ENCODE measurements at places on chromosomes 1 and 21.

GRCh38 chr1:213221209-213221608 is 170.2 kb downstream of the RPS6KC1 start:
- DNase-seq: no peak

DNA sequence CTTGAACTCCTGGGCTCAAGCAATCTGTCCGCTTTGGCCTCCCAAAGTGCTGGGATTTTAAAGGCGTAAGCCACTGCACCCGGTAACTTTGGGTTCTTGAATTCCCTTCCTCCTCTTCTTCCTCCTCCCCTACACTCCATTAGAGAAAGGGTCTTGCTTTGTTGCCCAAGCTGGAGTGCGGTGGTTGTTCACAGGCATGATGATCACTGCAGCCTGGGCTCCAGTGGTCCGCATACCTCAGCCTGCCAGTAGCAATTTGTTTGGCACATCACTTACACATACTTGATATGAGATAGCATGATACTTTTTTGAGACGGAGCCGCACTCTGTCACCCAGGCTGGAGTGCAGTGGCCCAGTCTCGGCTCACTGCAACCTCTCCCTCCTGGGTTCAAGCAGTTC is 2.2 kb downstream of the DEGS1 start:
- no peak for DNase-seq

DNA sequence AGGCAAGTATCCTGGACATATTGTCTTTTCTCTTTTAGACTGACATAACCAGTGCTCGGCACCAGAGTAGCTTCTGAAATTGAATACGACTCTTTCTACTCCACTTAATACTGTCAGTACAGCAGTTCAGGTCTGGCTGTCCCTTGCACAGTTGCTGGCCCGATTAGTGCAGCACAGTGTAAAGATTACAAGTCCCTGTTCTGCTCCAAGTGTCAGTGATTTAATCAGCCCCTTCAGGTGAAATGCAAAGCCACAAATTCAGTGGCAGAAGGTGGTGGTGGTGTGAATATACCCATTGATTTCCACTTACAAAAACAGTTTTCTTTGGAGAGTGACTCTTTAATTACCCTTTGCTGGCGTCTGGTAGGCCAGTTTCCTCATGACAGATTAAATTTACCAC is 545.4 kb downstream of the ADGRL2 start:
- no peak for DNase-seq

DNA sequence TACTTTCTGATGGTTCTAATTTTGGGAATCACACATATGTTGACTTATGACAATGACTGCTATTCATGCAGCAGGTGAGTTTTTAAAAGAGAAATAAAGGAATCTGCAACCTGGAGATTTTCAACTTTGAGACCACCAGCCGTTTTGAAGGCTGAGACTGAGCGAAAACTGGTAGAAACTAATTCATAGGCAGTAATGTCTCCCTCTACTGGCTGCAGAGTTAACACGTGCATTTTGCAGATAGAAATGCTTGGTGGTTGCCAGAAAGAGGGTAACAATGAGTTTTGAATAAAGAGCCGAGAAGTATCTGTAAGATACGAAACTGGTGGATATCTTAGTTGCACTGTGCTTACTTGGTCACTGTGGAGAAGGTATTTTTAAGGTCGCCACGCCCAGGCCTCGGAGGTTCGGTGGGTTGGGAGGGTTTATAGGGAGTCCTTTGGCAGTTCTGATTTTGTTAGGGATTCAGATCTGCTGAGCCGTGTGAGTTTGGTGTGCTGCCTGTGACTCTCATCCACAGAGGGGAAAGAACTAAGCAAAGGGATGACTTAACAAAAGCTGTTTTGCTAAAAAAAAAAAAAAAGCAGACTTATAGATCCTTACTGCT is 83.0 kb downstream of the RYR2 start:
- peak; percentile 1 for DNase-seq

- DNase-seq: peak; percentile 89
These were observed 9.0 kb downstream of the SLC9A1 start for GRCh38 chr1:27145934-27146354.

DNA sequence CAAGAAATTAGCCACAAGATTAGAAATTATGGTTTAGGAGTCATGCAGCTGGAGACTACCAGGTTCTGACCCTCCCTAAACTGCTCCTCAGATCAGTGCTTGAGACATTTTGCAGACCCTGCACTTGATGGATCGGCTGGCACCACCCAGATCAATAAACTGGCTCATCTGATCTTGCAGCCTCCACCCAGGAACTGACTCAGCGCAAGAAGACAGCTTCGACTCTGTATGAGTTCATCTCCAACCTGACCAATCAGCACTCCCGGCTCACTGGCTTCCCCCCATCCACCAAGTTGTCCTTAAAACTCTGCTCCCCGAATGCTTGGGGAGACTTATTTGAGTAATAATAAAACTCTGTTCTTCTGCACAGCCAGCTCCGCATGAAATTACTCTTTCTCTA is 40.0 kb downstream of the L1TD1 start:
- peak; percentile 59 for DNase-seq

GRCh38 chr1:231338270-231339128 is at the start of gene SPRTN:
Gene SPRTN (plus strand): TSS chr1:231338293. CDS start chr1:231338384, 91 bp downstream.
- DNase-seq: peak; percentile 12

GRCh38 chr1:107009281-107009680 is 47.2 kb upstream of the PRMT6 start:
- no peak for DNase-seq

GRCh38 chr1:245986404-245987218 is 520.5 kb downstream of the SMYD3 start:
- DNase-seq: peak; percentile 80

DNA sequence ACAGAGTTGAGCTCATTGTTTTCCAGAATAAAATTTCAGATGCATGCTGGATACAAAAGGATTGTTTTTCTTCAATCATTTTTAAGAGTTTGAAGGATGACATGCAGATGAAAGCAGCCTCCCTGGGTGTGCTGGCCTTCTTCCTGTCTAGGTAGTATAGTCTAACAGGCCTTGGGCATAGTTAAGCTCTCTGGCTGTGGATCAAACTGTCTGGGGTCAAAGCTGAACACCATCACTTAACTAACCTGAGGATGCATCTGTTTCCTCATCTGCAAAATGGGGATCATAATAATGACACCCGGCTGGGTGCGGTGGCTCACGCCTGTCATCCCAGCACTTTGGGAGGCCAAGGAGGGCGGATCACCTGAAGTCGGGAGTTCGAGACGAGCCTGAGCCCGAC is 6.0 kb upstream of the TIE1 start:
- no peak for DNase-seq

GRCh38 chr1:101257500-101258325 is 20.9 kb downstream of the S1PR1 start:
- DNase-seq: peak; percentile 58

- DNase-seq: no peak
These were observed 120.7 kb downstream of the LMX1A start for GRCh38 chr1:165235777-165236291.

DNA sequence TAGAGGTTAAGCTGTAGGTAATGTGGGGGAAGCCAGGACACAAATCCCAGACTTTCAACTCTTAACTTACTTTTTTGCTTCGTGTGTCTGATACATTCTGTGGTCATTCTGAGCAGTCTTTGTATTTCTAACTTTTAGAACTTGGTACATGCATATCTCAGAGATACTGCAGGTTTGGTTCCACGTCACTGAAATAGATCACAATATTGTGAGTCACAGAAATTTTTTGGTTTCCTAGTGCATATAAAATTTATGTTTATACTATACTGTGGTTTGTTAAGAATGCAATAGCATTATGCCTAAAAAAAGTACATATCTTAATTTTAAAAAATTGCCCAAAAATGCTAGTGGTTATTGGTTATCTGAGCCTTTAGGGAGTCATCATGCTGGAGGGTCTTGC is 3.2 kb downstream of the URB2 start:
- peak; percentile 70 for DNase-seq

DNA sequence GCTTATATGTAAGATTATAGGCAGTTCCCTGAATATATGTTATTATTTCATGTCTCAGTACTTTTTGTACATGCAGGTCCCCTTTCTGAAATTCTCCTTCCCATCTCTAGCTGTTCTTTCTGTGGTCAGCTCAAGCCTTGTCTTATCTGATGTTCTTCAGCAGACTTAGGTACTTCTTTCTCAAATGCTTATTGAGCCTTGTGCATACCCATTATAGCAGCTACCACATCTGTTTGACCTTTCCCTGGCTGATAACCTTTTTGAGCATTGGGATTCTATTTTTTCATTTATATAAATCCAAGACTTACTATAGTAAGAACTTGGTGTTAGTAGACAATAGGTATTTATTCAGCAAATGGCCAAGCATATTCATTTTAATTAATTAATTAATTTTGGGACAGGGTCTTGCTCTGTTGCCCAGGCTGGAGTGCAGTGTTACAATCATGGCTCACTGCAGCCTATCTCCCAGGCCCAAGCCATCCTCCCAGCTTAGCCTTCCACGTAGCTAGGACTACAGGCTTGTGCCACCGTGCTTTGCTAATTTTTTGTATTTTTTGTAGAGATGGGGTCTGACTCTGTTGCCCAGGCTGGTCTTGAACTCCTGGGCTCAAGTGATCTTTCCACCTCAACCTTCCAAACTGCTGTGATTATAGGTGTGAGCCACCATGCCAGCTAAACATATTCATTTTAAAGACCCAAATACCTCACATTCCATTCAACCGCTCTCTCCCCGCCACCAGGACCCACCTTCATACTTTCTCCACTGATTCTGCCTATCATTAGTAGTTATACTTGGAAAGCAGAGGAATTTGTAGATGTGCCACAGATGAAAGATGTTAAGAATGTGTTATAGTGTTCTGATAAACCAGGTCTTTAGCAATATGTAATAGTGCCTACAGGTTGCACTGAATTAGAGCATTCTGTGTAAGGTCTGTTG is 16.7 kb downstream of the TIPRL start:
- DNase-seq: no peak

DNA sequence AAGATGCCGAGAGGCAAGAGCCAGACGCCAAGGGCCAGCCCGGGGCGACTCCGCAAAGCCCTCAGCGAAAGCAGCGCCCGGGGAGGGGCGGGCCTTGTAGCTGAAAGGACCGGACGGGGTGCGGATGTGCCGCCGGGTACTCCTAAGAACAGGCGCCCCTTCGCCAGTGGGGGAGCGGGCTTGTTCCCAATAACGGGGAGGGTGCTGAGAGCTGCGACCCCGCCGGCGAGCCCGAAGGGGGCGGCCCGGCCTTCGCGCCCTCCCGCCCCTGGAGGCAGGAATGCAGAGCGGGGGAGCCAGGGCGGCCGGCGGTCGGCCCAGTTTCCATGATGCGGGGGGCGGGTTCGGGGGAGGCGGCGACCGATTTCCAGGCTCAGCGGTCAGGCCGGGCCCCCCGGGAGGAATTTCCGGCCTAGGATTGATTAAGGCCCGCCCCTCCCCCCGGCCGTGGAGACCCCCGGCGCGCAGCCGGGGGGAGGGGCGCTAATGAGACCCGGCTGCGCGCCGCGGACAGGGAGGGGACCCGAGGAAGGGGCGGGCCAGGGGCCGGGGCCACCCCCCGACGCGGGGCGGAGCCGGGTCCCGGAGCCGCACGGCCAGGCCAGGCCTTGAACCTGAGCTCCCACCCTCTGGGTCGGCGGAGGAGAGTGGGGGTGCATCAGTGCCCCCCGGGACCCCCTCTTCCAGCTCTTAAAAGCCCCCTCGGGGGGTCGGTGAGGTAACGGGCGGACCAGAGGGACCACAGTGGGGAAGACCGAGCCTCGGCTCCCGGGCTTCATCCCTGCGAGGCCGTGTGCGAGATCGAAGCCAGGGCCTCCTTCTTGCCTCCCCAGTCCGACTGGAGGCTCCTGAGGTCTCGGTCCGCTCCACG is 898 bp upstream of the TMEM200B start:
- peak; percentile 81 for DNase-seq

DNA sequence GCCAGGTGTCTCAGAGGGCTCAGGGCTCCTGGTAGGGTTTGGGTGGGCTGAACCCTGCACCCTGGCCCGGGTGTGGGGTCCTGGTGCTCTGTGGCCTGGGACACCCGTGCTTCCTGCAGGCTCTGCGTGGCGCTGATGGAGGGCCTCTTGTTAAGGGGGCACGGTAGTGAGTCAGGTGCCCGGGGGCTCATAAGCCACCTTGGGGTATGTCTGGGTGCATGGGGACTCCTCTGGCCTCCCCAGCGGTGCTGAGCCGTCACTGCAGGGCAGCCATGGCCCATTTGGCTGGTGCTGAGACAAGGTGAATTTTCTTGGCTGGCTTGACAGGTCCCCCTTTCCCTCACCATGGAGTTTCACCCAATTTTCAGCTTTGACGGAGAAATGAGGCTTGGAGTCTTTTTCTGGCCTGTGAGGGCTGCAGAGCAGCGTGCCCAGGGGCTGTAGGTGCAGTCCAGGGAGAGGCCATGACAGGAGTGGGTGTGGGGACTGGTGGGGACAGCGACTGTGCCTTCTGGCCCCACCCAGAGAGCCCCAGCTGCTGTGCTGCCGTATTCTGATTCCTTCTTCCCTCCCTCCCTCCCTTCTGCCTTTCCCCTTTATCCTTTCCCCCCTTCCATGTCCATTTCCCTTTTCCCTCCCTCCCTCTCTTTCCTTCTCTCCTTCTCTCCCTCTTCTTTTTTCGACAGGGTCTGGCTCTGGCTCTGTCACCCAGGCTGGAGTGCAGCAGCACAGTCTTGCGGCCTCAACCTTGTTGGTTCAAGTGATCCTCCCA is 40.4 kb downstream of the SKI start:
- DNase-seq: no peak

DNA sequence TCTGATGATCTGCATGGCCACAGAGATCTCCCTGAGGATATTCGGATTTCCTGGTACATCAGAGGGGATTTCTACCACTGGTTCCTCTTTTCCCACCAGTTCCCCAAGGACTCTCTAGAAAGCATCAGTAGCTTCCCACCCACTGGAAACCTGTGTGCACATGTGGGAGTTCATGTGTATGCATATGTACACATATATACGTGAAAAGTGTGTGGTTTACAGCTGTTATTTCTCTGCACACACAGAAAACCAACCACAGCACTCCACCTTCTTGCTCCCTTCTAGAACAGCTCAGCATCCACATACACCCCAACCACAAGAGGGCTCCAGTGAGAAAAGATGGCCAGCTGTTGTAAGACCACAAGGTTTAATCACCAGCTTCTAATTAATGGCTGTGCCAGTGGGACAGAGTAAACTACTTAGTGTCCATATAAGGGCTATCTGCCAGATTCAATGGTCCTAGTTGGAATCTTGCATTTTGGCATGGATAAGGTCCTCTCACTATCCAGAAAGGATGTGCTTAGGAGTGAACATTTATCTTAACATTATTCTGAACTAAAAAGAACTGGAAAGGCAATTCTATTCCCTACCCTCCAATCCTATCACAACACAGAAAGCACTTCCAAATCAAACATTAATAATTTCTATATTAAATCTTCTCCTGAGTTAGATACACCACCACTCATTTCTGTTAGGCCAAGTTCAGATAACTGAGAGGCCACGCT is 24.1 kb downstream of the GPR3 start:
- DNase-seq: peak; percentile 68

DNA sequence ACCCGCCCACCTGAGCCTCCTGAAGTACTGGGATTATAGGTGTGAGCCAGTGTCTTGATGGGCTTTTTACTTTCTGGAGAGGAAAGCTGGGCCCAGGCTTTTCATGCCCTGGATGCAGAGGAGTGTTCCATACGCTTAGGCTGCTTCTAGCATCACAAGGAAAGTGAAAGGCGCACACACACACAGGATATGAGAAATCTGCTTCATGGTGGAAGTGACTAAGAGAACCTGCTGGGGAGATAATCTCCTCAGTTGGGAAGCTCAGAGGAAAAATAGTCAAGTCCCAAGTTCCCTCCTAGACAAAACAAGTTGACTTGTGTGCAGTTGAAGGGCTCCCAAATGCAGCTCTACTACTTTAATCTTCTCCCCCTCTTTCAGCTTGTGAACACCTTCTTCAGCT is 2.2 kb downstream of the NUDC start:
- peak; percentile 47 for DNase-seq

Measured in EL (cell line).